ENCODE measurements at places on chromosomes 7 and 10. TPM values are rescaled to one million over a fixed set of nuclear protein-coding genes. Genes with fewer than 3 reads are reported as not detected.
A peak's percentile ranks its signal among the peaks of the same experiment; 100 is the strongest.

The CADPS2 gene
- 1.0 TPM for total RNA-seq

GRCh38 chr10:15461353-15462108 lies 90.4 kb upstream of the FAM171A1 start:
- peak; percentile 87 for DNase-seq

DNA sequence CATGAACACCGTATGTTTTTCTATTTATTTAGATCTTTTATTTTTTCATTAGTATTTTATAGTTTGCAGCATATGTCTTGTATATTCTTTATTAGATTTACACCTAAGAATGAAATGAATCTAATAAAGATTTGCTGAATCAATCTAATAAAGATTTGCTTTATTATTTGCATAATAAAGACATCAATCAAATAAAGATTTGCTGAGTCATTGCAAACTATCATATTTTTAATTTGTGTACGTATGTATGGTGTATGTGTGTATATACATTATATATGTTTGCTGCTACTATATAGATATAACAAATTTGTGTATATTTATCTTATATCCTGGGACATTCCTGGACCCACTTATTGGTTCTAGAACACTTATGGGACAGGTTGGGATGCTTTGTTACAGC lies 147.5 kb downstream of the PTN start:
- DNase-seq, result no peak

DNA sequence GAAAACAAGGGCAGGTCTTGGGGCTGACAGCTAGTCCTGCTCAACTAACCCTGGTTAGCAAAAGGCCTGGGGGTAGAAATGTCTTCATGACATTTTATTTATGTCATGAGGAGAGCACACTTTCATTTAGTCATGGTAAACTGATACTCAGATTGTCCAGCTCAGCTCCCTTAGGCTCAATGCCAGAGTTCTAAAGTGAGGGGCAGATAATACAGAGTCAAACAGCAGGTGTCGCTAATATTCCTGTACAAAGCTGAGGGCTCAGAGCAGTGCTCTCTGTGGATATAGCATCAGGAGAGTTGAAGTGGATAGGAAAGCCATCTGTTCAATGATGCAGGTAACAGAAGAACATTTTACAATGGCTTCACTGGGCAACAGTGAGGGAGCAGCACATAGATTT lies 26.8 kb upstream of the CALCR start:
- no peak for DNase-seq

- DNase-seq, result no peak
Measured at GRCh38 chr7:17132726-17133125, 165.7 kb upstream of the AHR start.

- no peak for DNase-seq
Measured at GRCh38 chr10:62860946-62861345, 44.8 kb upstream of the EGR2 start.

DNA sequence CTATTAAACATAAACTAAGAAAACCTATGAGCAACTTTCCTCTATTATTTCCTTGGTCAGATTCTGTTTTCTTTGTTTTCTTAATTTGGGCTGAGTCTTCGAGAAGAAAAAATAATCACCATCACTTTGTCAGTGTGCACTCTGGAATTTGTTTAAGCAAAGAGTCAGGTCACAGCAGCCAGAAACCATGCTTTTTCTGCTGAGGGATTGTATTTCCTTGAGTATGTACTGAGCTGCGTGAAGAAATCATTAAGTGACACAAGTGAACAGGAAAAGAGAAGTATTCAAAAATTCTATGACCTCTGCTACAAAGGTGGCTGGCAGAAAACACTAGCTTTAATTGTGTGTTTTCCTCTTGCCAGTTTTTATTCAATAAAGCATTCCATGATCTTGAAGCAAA lies 249.6 kb downstream of the VTI1A start:
- DNase-seq, result no peak

- no peak for DNase-seq
Measured at GRCh38 chr7:49770838-49771237, 2.6 kb upstream of the VWC2 start.

GRCh38 chr7:73968487-73968886 lies 59.5 kb upstream of the ELN start:
- no peak for DNase-seq
